Spinal cord (tissue), 10 donors: ENCODE measurements at places on chromosomes 1 and 21. TPM values are rescaled to one million over a fixed set of nuclear protein-coding genes. Genes with fewer than 3 reads are reported as not detected.

The CASQ2 gene
- polyA plus RNA-seq: 1.4 TPM

The NEXN gene
- 4.5 TPM for polyA plus RNA-seq

The FAM72B gene
- 4.9 TPM for polyA plus RNA-seq

The UTS2 gene
- polyA plus RNA-seq: 33.9 TPM

The ITLN1 gene
- not detected for polyA plus RNA-seq

The UBAP2L gene
- polyA plus RNA-seq: 155 TPM

The AMY2A gene
- not detected for polyA plus RNA-seq

The VAMP4 gene
- polyA plus RNA-seq: 28.2 TPM

The CGN gene
- 14.1 TPM for polyA plus RNA-seq

The ZSWIM5 gene
- polyA plus RNA-seq: 14.8 TPM

The NOTCH2NLA gene
- polyA plus RNA-seq: 9.9 TPM
